Fibroblast of upper back skin (primary cell): ENCODE measurements at places on chromosomes 4 and X.

DNA sequence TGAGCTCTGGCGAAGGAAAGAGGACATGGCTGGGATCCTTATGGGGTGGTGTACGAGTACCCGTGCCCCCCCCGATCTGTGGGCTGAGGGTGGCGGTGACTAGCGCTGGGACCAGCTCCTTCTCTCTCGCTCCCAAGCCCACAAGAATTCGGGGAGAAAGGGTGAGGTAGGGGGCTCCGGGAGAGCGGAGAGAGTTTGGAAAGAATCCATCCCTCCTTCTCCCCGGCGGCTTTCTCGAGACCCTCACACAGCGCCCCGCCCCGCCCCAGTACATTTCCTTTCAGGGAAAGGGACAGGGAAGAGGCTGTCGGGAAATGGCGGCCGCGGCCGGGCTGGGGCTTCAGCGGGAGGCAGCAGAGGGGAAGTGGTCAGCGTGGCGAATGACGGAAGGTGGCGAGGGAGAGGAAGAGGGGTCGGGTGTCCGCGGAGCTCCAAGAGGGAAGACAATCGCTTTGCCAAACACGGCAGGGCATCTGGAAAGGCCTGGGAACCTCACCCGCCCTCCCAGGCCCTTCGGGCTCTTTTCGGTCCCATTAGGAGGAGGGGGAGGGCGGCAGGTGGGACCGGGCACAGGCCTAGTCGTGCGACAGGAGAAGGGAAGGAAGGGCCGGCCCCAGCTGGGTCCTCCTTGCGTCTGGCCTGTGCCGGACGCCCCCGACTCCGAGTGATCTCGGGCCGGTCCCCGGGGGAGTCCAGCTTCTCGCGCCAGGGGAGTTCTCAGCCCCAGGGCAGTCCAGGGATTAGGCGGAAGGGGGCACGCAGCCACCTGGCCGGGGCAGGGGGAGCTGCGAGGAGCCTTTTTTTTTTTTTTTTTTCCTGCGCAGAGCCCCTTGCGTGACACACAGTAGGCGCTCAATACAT, 10.2 kb downstream of the HNRNPH2 start:
- peak; percentile 28 for DNase-seq

DNA sequence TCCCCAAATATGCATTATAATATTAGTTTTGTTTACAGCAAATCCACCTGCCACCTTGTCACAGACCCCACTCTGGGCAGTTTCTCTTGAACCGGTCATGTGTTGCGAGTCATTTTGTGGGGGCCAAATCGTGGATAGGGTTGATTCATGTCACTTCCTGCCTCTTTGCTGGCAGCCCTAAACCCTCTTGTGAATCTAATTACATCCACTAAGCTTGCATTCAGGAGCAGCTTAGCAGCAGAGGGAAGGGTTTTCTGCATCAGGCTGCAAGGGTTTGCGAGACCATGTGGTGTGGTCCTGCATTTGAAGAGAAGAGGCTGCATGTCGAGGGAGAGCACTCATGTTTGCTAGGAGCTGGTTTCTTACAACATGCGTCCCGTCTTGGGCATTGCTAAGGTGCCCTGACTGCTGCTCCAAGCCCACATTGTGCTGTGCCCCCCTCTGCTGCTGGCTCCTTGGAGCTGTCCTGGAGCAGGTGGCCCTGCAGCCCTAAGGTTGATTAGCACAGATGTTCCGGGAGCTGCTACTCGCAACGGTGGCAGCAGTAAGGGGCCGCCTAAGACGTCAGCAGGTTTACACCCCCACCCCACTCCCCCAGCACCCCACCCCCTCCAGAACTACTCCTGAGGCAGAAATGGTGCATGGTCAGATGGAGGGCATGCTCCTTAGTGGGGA, 88.9 kb upstream of the CLDN34 start:
- DNase-seq = no peak

- DNase-seq = no peak
Observed at GRCh38 chrX:131305926-131306325, 16.8 kb upstream of the IGSF1 start.

- peak; percentile 4 for DNase-seq
Observed at GRCh38 chr4:83328521-83329187, 6.0 kb downstream of the HPSE start.

- DNase-seq = no peak
Observed at GRCh38 chr4:169627307-169627706, 6.9 kb downstream of the CLCN3 start.

- DNase-seq = no peak
Observed at GRCh38 chrX:18714910-18715309, 7.5 kb downstream of the PPEF1 start.

GRCh38 chr4:78584863-78585547, 33.4 kb downstream of the ANXA3 start:
- DNase-seq = no peak

- DNase-seq = no peak
Observed at GRCh38 chr4:25449270-25449669, 72.2 kb downstream of the ANAPC4 start.

DNA sequence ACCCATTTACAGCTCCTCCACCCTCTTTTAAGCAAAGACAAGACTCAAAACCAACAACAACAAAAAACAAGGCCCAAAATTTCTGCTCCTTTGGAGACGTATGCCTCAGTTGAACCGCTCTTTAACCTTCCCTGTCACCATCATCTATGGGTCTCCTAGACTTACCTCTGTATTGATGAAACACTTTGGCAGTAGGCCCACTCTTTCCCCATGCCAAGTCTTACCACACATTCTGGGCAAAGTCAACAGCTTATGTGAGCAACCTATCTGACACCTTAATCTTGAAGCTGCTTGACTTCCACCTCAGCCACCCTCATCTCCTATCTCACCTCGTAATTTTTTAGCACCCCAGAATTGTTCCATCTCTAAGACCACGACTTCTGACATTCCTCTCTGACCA, 99.7 kb upstream of the CXorf66 start:
- no peak for DNase-seq

DNA sequence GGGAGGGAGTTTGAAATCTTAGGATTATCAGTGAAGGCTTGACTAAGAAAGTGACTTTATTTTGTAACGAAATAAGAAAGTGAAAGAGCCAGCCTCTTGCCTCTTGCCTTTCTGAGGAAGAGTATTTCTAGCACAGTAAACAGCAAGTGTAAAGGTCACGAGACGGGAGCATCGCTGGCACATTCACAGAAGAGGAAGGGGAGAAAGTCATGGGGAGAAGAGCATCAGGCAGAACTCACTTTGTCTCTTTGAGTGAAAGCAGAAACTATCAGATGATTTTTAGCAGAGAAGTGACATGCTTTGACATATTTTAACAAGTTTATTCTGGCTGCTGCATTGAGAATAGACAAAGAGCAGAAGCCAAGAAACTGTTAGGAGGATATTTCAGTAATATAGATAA, 313.8 kb downstream of the CAMK2D start:
- DNase-seq = no peak

- DNase-seq = peak; percentile 97
Observed at GRCh38 chr4:7134737-7135388, 57.5 kb upstream of the SORCS2 start.

DNA sequence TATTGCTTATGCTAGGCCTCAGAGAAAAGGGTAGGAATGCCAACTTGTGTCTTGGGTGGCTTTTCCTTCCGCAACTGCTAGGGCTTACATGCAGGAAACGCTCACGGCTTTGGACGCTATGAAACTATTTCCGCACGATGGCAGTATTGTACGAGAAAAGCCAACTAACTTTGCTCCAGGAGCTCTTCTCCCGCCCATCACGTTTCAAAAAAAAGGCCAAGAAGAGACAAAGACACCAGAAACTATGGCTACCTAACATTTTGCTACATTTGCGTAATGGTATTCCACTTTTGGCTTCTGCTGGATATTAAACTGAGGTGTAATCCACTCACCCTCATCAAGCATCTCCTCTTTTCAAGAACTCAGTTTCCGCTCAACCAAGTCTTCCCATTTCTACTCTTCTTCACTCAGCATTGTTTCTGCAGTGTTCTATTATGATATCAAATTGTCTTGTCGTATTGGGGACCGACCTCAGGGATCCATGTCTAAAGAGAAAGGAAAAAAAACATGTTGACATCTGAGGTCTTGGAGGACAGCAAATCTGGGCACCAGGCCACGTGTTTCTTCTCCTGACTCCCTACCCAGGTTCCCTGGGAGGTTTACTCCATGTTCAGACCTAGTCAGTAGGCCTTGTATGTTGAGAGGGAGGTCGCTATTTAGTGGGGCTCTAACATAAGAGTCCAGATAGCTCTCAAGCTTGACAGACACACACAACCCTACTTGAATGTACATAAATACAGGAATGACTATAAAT, 239.4 kb upstream of the STK26 start:
- no peak for DNase-seq

DNA sequence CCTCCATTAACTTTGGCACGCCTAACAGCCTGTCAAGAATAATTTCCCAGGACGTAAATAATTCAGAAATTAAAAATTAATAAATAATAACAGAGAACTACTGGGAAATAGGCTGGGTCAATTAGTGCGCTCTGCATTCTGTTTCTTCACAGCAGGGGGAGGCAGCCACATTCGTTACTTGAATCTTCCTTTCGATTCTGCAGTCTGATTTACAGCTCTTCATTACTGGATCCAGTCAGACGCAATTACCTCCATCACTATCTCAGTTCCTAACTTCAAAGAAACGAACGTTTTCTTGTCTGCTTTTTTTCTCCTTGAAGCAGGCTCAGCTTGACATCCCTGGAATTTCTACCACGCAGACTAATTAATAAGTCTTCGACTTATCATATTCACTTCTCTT, 9.0 kb upstream of the RPL34 start:
- peak; percentile 32 for DNase-seq
